ENCODE measurements at places on chromosomes 3 and 15.

GRCh38 chr3:78781351-78781750 is 986.4 kb downstream of the ROBO1 start:
- no peak for DNase-seq

DNA sequence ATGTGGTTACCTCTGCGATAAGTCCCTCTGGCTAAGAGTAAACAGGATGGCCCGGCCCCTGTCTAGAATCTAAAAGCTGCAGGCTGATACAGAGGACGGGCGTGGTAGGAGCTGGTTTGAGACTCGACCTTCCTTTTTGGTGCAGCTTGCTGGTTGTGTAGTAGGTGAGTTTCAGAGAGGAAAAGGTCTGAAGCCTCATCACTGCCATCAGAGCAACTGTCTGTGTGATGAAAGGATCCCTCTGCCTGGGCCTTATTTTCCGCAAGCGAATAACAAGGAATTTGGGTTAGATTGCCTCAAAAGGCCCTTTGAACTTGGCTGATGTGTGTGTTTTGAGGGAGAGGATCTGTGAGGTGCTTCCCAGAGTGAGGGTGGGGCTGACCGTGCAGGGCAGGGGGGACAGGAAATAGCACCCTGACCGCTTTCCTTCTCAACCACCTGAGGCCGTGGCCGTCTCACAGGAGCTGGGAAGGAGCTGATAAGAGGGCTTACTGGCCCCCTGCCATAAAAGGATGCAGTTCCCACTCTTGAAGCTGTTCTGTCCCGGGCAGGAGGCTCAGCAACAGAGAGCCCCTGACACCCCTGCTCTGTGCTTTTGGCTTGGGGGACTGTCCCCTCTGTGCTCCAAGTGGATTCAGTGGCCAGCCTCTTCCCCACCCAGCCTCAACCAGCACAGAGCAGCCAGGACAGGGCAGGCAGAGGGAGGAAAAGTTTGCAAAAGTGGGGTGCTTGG is 45.6 kb upstream of the TFRC start:
- no peak for DNase-seq

GRCh38 chr3:36991147-36991546 is 1.8 kb downstream of the EPM2AIP1 start:
- no peak for DNase-seq

GRCh38 chr3:171123915-171124314 is 97.4 kb upstream of the SLC2A2 start:
- no peak for DNase-seq

- no peak for DNase-seq
Observed at GRCh38 chr3:44343421-44343820, 4.9 kb downstream of the TCAIM start.

GRCh38 chr3:4302747-4303146 is 422 bp upstream of the SETMAR start:
- no peak for DNase-seq

- no peak for DNase-seq
Observed at GRCh38 chr3:35383216-35383615, 256.1 kb upstream of the ARPP21 start.

All from GOT3 (cell line).